NCI-H1436 treated with DMSO at 0.1 percent for 48 hours (cell line): ENCODE measurements at places on chromosomes 2 and 18.

- no peak for DNase-seq
Observed at GRCh38 chr18:77059294-77059916, 73.2 kb downstream of the MBP start.

DNA sequence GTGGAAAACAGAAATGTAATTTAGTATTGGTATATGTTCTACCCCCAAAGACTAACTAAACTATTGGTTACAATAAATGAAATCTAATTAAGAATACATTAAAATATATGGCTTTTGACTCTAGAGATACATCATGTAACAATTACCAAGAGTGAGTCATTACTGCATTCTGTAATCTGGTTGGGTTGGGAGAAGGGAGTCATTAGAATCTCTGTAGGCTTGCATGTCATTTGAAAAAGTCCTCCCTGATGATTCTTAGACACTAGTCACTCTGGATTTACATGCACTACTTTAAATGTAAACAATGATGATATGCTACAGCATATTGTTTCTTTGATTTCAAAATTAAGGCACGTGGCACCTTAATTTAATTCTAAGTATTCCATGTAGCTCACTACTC lies 293.4 kb upstream of the CHST9 start:
- no peak for DNase-seq

DNA sequence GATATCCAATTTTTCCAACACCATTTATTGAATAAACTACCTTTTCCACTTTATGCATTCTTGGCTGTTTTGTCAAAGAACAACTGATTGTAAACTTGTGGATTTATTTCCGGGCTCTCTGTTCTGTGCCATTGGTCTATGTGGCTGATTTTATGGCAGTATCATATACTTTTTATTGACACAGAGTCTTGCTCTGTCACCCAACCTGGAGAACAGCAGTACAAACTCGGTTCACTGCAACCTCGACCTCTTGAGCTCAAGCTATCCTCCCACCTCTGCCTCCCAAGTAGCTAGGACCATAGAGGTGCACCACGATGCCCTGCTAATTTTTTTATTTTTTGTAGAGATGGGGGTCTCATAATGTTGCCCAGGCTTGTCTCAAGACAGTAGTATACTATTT lies 6.7 kb upstream of the GALNT5 start:
- DNase-seq, result no peak

DNA sequence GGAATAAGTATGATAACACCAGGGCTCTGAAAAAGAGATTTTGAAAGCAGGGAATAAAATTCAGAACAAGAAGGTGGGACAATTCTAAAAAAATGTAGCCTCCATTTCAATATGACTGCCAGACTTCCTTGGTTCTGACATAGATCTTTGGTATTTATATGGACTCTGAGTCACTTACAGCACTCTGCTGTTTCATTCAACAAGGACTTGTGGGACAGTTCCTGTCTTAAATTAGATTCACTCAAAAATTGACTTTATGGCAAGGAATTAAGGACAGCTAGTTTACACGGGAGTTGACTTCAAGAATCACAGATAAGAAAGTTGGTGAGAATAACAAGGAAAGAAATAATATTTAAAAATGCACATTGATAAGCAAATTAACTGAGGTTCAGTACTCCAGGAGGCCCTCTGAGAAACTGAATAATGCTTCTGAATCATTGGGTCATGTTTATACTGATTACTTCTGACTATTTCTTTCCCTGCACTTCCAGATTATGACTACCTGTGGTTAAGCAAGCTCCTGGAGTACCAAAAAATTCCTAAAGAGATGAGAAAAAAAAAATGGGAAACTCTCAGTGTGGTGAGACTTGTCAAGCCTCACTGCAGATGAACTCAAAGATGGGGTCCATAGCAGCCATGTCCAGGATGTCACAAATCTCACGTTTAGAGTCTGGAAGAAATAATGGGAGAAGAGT lies 828.3 kb upstream of the PIK3C3 start:
- DNase-seq, result no peak

GRCh38 chr2:122138561-122138960 lies 383.1 kb downstream of the TSN start:
- DNase-seq, result no peak

- DNase-seq, result no peak
Observed at GRCh38 chr2:95012881-95013550, 12.5 kb upstream of the MAL start.

DNA sequence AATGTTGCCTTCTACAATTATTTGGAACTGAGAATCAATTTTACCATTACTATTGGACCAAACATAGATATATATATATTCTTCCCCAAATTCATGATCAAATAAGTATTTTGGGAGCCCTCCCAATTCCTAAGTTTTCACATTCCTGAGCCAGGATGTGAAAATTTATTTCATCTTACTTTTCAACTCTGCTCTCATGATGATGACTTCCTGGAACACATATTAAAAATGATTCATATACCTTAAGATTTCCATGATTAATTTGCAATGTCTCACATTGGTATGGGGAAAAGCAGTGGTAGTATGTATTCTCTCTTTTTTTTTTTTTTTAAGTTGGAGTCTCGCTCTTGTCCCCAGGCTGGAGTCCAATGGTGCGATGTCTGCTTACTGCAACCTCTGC lies 596.1 kb upstream of the ZEB2 start:
- DNase-seq, result no peak

GRCh38 chr2:238168196-238169047 lies 9.7 kb downstream of the ERFE start:
- no peak for DNase-seq

- no peak for DNase-seq
Observed at GRCh38 chr2:235543128-235543750, 49.4 kb downstream of the AGAP1 start.
